ENCODE measurements at places on chromosomes 2 and 18.

DNA sequence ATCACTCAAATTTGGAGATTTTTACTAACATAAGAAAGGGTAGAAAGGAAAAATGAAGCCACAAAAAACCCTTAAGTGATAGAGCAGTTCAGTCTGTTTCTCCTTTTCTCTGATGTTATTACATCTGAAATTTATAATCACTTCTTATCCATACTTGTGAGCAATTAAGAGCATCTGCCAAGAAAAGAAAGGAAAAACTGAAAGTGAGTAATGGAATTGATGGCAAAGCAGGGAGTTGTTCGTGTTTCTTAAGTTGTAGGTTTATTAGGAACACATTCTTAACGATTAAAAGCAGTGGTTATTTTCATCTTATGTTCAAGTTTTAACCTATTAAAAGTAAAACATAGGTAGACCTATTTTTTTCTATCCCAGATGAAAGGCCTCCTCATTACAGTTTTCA, 277.7 kb downstream of the RND3 start:
- no peak for DNase-seq

GRCh38 chr2:110100480-110100879, 15.1 kb downstream of the MALL start:
- DNase-seq, result no peak

- peak; percentile 80 for DNase-seq
These were observed 72.8 kb downstream of the PLEKHA3 start for GRCh38 chr2:178553047-178553446.

- DNase-seq, result peak; percentile 50
These were observed 415.9 kb downstream of the SLC4A3 start for GRCh38 chr2:220043155-220043989.

GRCh38 chr18:25175558-25176517, 176.1 kb downstream of the ZNF521 start:
- no peak for DNase-seq

DNA sequence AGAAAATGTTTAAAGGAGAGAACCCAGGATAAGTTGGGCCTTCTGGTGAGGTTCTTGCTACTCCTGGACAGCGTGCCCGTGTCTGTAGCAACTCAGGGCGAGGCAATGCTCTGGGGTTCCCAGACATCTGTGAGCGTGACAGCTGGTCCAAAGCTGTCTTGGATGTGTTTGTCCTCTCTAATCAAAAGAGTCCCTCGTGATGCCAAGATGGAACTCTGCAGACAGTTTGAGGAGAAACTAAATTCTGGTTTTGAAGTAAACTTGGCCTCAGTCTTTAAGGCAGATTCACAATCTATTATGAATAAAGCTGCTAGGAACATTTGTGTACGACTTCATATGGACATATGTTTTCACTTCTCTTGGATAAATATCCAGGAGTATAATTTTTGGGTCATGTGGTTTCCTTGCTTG, 47.3 kb downstream of the TMEM17 start:
- no peak for DNase-seq

GRCh38 chr2:127140538-127140937, 33.6 kb upstream of the BIN1 start:
- DNase-seq, result no peak

- DNase-seq, result peak; percentile 24
These were observed 83.6 kb upstream of the MGAT5 start for GRCh38 chr2:134170294-134170693.

GRCh38 chr18:3924455-3924854, 474.5 kb downstream of the TGIF1 start:
- no peak for DNase-seq

- no peak for DNase-seq
These were observed 119.4 kb downstream of the PHLPP1 start for GRCh38 chr18:62834715-62835114.

DNA sequence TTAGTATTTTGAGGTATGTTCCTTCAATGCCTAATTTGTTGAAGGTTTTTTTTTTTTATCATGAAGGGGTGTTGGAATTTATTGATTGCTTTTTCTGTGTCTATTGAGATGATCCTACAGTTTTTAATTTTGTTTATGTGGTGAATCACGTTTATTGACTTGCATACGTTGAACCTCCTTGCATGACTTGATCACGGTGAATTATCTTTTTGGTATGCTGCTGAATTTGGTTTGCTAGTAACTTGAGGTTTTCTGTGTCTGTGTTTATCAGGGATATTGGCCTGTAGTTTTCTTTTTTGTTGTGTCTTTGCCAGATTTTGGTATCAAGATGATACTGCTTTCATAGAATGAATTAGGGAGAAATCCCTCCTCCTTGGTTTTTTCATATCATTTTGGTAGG, 23.9 kb downstream of the CLIP4 start:
- peak; percentile 45 for DNase-seq

GRCh38 chr2:192298664-192299063, 103.9 kb upstream of the TMEFF2 start:
- no peak for DNase-seq

DNA sequence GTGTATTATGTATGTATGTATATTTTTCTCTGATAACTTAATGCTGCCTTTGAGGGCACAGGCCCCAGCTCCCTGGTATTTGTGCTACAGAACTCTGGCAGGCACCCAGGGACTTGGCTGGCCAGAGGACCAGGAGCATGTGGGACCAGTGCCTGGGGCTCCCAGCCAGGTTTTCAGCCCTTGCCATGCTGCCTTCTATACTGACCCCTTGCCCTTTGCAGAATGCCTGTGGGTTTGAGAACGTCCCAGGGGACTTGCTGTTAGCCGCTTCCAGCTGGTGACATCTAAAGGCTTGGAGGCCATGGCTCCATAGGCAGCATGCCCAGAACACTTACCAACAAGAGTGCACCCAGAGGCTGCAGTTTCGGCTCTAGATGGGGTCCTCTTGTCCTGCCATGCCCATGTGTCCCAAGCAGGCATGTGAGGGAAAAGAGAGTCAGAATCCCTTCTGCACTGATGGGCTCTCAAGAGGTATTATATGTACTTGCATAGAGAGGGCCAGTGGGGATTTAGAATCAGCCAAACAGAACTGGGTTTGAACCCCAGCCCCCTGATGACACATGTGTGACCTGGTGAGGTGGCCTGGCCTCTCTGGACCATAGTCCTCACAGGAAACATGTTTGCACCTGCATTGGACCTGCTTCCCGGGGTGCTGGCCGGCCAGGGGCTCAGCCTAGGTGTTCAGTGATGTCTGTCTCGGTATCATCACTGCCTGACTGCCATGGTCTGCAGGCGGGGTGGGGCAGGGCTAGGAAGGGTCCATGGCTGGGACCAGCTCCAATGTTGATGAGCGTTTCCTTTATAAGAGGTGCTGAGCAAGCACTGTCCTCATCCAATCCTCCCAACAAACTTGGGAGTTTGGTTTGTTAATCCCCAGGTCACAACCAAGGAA, 119.2 kb upstream of the FHL2 start:
- DNase-seq, result no peak

DNA sequence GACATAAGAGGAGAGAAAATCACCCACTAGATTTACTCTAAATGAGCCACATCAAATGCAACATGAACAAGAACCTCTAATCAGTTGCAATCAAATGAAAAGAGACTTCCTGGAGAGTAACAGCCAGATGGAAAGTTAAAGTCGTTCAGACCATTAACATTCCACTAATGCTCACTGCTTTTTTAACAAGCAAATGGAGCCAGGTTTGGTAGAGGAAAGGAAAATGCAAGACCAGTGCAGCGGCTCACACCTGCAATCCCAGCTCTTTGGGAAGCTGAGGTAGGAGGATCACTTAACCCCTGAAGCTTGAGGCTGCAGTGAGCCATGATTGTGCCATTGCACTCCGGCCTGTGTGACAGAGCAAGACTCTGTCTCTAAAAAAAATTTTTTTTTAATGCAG, 48.5 kb downstream of the CACNB4 start:
- no peak for DNase-seq

GRCh38 chr2:196075196-196075595, 6.6 kb upstream of the DNAH7 start:
- DNase-seq, result no peak
